ENCODE measurements at places on chromosomes 13 and 19.
A peak's percentile ranks its signal among the peaks of the same experiment; 100 is the strongest.

- no peak for DNase-seq
Observed at GRCh38 chr19:49851456-49852259, 699 bp downstream of the PTOV1 start.

GRCh38 chr19:3149089-3149488 is 13.3 kb downstream of the GNA15 start:
- DNase-seq = no peak

- DNase-seq = no peak
Observed at GRCh38 chr13:40433001-40433400, 233.4 kb downstream of the FOXO1 start.

GRCh38 chr13:105982219-105982930 is 553.1 kb downstream of the EFNB2 start:
- peak; percentile 33 for DNase-seq

DNA sequence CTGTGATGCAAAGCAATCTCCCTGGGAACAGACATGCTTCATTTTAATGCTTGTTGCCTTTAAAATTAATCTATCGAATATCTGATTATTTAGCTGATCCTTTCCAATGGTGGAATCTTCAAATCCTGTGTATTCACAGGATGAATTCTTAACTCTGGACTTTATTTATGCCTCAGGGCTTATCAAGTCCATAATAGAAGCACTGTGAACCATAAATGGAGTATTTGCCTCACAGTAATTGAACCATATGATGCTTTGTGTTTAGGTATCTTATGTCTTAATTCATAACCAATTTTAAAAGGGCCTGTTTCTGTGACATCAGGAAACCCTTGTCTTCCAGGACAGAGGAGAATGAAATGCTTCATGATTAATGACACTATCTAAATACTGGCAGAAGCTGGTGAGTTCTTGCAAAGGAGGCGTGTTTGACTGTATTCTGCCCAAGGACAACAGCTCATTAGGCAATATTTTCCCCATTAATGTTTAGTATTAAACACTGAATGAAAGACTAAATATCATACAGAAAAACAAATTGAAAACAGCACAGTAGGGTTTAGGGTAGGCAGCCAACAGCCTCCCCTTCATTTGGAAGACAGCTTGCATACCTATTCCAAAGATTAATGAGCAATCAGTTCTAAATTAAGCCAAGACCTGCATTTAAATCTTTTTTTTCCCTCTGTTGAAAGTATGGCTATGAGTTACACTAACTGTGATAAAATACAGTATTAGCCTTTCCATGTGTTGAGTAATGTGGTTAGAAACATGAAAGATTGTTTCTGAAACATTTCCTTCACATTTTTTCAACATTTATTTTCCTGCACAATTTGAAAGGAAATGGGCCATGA is 709.4 kb downstream of the PCDH9 start:
- no peak for DNase-seq

GRCh38 chr13:30319655-30320054 is 12.3 kb upstream of the KATNAL1 start:
- no peak for DNase-seq

Data from iPS DF 19.7 (cell line).